DMS79 (cell line): ENCODE measurements at places on chromosomes 7 and 10.
A peak's percentile ranks its signal among the peaks of the same experiment; 100 is the strongest.

GRCh38 chr7:74452748-74453321 is 871 bp upstream of the GTF2IRD1 start:
- DNase-seq = no peak

DNA sequence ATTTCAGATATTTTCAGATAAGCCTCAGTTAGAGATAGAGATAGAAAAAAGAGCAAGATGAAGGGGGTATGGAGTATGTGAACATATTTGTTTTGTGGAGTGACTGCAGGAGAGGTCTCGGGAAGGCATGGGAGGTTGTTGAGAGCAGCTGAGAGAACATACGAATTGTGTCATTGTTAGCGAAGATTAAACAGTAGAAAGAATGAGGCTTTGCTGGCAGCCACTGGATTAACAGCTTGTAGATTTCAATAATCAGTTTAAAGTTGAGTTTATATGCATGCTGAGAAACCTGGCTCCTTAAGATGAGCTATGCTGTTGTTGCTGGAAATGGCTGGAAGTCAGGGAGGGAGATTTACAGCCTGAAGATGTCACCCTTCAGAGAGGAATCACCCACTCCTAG is 100.9 kb upstream of the SORCS3 start:
- no peak for DNase-seq

GRCh38 chr10:115417585-115418265 is 324.6 kb downstream of the ATRNL1 start:
- DNase-seq = no peak

DNA sequence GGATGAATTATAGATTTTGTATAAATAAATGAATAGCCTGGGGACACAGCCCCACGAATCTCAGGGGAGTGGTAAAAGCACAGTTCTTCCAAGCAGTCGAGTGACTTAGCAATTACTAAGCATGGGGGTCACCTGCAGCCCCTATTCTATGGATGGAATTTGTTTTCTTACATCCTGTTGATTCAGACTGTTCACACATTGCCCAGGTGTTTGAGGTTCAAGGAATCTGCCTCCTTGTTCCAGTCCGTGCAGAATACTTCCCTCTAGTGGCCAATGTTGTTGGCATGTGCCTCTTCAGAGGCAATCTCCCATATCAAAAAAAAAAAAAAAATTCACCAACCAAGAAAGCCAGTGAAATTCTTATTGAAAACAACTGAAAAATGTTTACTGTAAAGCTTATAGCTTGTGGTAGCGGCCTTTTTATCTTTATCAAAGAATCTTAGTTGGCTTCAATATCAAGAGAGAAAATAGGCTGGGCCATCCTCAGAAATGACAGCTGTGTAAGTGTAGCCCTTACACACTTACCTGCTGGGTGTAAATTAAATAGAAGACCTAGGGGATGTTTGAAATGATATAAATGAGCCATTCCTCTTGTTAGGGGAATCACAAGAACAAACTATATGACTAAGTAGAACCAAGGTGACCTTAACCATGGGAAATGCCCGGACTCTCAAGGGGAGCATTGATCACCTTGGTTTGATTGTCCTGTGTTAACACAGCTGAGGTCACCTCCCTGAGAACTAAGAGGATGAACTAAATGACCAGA is 7.8 kb downstream of the LIPM start:
- DNase-seq = no peak

- peak; percentile 2 for DNase-seq
These were observed 206.9 kb downstream of the EBF3 start for GRCh38 chr10:129756912-129757901.
